ENCODE measurements at places on chromosomes 7 and 10. TPM values are rescaled to one million over a fixed set of nuclear protein-coding genes. Genes with fewer than 3 reads are reported as not detected.
A peak's percentile ranks its signal among the peaks of the same experiment; 100 is the strongest.

BAIAP2L1 gene
- total RNA-seq = 25.8 TPM

OR13A1 gene
- not detected for total RNA-seq

- DNase-seq = peak; percentile 11
Measured at GRCh38 chr10:75127471-75127870, 16.0 kb downstream of the SAMD8 start.

C7orf57 gene
- not detected for total RNA-seq

GRCh38 chr7:26066736-26067135, 85.3 kb upstream of the NFE2L3 start:
- no peak for DNase-seq

DNA sequence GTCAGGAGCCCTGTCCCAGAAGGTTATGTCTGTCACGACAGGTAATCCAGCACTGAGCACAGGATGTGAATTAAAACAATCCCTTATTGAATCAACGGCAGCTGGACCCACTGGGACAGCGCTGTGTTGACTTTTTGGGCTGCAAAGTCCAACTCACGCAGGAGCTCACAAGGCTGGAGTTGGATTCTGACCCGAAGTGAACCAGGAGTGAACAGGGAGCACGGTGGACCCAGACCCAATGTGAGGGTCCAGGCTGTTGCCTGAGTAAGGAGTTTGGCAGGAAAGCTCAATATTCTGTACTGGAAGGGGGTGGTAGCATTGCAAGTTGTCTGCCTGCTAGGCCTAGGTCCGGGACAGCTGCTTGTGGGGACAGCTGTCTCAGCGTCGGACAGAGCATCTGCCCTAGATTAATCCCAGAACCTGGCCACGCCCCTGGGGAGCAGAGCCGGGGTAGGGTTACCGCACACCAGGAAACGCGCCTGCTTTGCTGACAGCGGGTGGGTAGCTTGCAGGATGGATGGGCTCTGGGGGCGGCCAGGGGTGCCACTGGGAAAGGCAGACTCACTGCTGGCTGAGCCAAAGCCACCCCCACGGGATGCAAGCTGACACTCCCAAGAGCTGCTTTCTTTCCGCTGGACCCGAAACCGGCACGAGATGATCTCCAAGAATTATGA, 24.0 kb downstream of the COL26A1 start:
- DNase-seq = no peak

CRHR2 gene
- total RNA-seq = not detected
